ENCODE measurements at places on chromosomes 12 and 14. TPM values are rescaled to one million over a fixed set of nuclear protein-coding genes. Genes with fewer than 3 reads are reported as not detected.

AICDA gene
- not detected for total RNA-seq

CIROP gene
- not detected for total RNA-seq

PRB2 gene
- not detected for total RNA-seq

ST8SIA1 gene
- total RNA-seq, result 1.6 TPM

CCDC196 gene
- not detected for total RNA-seq

CPM gene
- total RNA-seq, result 5.8 TPM

TMEM132D gene
- total RNA-seq, result not detected

MUCL1 gene
- not detected for total RNA-seq

KLHL33 gene
- total RNA-seq, result 1.0 TPM

CCDC177 gene
- total RNA-seq, result not detected

MGP gene
- total RNA-seq, result 151 TPM

Measured in heart right ventricle (tissue), 16 donors.